ENCODE measurements at places on chromosomes 16 and 17.

DNA sequence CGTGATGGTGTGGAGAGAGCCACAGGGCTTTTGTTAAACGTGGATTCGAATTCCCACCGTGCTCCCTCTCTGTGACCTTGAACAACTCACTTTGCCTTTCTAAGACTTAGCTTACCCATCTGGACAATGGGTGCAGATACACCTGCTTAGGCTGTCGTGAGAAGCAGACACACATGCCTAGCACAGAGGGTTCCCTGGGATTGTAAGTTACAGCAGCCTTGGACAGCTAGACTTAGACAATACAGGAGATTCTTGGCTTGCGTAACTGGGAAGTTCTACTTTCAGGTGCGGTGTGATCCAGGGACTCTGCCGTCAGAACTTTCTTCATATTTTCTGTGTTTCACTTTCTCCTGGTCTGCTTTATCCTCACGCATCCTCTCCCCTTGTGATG lies 127.0 kb downstream of the ABCC1 start:
- DNase-seq: no peak

GRCh38 chr17:7509937-7510336 lies 25.8 kb downstream of the POLR2A start:
- no peak for DNase-seq

DNA sequence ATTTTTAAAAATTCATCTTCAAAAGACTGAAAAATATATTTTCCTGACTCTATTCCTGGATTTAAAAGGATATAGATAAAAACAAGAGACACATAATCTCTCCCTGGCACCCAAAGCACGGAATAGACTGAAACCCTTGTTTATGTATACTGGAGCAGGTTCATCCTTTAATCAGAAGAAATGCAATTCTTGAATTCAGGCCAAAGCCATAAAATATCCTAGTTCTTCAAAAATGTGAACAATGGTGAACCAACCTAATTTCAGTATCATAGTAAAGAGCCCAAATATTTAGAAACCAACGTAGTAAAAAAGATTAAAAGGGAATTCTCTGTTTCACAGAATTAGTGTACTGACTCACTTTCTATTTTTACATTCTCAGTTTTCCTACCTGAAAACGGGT lies 188.5 kb upstream of the C17orf78 start:
- DNase-seq: no peak

DNA sequence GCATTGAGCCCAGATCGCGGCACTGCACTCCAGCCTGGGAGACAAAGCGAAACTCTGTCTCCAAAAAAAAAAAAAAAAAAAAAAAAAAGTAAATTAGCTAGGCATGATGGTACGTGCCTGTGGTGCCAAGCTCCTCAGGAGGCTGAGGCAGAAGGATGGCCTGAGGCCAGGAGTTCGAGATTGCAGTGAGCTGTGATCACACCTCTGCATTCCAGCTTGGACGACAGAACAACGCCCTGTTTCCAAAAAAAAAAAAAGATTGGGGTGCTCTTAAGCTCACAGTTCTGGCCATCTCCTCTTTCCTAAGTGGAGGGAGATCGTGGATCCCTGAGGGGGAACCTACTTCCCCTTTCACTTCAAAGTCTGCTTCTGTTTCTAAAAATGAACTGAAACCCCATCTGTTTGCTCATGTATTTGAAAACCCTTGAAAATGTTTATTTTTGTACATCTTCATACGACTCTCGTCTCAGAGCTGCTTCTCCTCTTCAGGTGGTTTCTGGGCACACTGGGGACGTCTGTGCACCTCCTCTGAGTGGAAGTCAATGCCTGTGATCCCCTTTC lies 138.8 kb downstream of the PRKCA start:
- no peak for DNase-seq

DNA sequence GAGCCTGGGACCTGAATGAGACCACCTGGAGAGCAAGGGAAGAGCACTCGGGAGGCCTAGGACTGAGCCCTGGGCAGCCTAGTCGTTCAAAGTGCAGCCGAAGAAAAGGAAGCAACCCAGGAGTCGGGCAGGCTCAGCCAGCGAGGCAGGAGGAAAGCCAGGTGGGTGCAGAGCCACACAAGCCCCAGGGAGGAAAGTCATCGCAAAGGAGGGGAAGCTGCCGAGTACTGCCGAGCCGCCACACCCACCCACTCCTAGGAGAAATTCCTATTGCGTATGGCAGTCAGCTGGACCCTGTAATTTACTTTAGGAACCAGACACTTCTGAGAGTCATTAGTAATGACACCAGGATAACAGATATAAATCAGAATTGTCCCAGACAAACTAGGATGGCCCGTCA lies 187.6 kb downstream of the KATNIP start:
- DNase-seq: no peak

- no peak for DNase-seq
Measured at GRCh38 chr17:28193241-28193640, 125.8 kb upstream of the TMEM97 start.

DNA sequence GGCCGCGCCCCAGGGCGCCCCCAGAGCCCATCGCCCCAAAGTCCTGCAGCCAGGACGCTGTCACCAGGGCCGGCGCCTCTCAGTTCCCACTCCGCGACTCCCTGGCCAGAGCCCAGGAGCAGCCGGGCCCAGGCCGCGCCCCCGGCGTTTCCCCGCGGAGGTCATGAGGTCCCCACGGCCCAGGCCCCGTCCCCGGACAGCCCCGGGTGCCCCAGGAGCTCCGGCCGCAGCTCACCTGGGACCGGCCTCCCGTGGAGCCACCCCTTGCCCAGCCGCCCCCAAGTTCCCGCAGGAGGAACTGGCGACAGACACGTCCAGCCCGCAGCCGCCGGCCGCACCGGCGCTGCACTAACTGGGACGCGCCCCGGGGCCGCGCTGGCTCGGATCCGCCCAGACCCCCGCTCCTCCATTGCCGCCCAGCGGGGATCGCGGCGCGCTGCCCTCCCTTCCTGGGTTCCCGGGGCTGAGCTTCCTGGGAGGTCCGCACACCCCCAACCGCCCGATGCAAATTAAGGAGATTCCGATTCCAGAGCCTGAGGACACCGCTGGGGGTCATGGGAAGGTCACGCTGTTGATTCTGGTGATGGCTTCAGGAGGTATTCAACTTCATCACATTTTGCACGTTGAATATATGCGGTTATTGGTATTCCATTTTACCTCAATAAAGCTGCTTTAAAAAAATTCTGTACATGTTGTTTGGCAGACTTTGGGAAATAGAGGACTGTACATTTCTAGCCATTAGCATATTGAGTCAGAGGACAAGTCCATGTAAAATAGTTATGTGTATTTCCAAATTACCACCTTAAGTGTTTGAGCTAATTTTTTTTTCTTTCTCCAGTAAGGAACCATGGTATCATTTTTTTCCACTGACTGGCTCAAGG lies 9.9 kb downstream of the AHSP start:
- no peak for DNase-seq

DNA sequence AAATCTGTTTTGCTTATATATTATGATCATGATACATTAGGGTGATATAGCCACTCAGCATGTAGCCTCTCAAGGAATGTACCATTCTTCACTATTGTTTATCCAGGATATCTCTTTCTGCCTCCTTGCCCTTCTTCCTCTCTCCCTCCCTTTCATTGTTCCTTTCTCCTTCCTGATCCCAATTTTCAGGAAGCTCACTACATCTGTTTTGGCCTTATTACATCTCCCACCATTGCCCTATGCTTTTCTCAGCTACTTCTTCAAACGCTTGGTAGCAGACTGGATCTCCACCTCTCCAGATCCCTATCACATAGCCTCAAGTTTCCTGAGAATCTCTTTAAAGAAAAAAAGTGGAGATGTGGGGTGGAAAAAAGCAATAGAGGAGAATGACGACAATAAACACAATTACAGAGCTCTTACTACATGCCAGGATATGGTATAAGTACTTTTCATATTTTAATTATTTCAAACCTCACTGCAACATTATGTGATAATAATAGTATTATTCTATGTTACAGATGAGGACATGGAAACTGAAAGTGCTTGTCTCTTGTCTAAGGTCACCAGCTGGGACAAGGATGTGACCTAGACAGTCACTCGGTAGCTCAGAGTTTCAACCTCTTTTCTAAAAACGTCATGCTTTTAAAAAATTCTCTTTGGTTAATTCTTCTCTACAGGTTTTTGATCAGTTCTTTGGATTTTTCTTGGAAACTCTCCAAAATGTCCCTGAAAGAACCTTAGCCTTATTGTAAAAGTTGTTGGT lies 959.1 kb downstream of the CDH11 start:
- DNase-seq: no peak

GRCh38 chr16:71698491-71698890 lies 26.0 kb downstream of the PHLPP2 start:
- DNase-seq: no peak

DNA sequence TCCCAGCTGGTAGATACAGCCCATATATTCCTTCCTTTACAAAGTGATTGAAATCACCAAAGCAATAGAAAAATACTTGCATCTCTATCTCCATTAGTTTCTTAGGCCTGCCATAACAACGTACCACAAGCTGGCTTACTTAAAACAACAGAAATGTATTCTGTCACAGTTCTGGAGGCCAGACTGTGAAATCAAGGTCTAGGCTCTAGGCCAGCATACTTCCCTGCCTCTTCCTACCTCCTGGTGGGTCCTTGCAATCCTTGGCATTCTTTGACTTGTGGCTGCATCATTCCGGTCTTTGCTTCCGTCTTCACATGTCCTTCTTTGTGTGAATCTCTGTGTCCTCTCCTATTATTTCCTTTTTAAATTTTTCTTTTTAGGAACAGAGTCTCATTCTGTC lies 62.5 kb downstream of the ERCC4 start:
- no peak for DNase-seq

- DNase-seq: no peak
Measured at GRCh38 chr17:62880120-62880519, 72.0 kb upstream of the MARCHF10 start.

DNA sequence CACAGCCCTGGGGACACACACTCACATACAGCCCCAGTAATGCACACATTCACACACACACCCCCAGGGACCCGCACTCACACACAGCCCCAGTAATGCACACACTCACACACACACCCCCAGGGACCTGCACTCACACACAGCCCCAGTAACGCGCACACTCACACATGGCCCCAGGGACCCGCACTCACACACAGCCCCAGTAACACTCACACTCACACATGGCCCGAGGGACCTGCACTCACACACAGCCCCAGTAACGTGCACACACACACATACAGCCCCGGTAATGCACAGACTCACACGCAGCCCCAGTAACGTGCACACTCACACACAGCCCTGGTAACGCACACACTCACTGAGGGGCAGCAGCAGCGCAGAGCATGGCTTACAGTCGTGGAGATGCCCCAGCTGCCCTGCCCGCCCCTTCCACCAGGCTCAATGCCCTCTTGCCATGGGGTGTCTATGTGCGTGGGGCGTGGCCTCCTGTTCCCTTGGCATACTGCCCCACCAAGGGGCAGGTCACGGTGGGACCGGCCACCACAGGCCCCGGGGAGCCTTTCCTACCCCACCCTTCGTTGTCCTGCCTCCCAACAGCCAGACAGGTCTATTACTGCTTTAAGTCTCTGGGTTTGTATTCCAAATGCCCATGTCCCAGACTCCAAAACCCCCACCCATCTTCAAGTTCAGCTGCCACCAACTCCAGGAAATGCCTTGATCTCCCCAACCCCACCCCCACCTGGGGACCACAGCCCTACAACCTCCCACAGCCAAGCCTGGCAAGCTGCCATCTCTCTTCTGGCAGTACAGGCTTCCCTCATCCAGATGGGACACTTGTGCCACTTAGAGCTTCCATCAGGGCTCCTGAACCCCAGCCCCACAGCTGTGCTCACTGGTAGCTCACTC lies 2.7 kb downstream of the CCDC102A start:
- DNase-seq: no peak

DNA sequence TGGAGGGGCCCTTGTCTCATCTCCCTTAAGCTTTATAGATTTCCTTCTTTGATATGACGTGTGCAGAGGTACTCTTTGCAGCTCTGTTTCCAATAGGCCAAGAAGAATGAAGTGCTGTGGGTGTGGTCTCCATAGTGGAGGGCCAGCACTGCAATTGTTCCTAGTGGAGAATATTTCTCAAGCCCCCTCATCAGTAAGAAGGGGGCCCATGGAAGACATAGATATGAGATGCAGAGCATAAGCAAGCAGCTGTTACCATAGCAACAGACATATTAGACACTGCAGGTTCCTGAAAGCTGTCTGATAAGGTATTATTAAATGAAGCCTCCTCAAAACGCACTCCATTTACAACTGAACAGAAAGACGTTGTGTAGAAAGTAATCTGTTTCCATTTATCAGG lies 240.7 kb downstream of the ZFHX3 start:
- no peak for DNase-seq

- DNase-seq: no peak
Measured at GRCh38 chr16:52562770-52563169, 15.8 kb upstream of the TOX3 start.

DNA sequence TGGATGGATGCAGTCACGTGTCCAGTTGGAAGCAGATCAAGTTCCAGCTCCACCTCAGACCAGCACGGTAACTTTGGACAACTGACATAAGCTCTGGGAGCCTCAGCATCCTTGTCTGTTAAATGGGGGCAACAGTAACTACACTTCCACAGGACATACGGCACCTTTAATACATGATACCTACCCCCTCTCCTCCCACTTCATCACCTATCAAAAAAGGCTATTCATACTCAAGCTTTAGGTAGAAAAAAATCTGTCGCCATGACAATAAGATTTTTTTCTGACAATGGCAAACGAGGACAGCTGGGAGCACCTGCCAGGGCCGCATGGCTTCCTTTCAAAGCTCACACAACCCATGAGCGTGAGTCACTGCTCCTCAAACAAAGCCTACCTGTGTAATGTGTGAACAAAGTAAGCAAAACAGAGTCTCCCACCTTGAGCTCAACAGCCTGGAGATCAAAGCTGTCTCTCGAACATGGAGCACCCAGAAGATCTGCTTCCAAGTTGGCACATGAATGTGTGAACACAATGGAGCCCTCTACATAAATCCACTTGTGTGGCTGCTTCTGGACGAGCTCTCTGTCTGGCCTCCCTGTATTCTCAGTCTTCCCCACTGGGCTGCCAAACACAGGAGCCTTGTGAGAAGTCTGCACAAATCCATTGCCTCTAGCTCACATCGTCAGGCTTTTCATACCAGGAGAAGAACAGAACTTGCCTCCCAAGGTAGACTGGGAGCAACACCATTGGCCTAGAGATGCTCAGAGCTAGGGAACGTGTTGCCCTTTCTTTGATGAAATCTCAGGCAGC lies 459.7 kb downstream of the SOX9 start:
- DNase-seq: no peak

DNA sequence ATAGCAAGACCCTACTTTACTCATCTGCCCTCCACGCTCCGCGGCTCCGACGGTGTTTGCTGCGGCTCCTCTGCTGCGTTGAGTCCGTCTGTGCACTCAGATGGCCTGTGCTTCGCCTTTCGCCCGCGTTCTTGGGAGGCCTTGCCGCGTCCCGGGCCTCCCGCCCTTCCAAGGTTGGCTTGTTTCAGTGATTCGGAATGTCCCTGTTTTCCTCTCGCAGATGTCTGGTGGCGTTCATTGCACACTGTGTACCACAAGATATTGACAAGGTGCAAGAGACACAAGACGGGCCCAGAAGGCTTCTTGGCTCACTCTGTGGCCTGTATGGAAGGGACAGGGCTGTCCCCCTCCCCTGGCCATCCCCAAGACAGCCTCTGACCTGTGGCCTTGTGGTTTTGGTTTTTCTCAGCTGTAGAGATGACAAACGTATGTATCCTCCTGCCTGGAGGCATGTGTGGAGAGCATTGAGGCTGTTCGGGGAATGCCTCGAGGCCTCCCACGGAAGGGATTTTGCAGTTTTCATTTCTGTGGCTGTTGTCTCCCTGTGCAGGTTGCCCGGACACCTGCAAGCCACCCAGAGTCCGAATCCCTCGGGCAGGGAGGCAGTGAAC lies 15.4 kb downstream of the MGRN1 start:
- DNase-seq: no peak

- no peak for DNase-seq
Measured at GRCh38 chr17:51537996-51538550, 277.7 kb downstream of the UTP18 start.

GRCh38 chr17:77666881-77667395 lies 291.6 kb upstream of the TNRC6C start:
- DNase-seq: no peak

All from NCI-H460 (cell line).